ENCODE measurements at places on chromosomes 11 and 22.
A peak's percentile ranks its signal among the peaks of the same experiment; 100 is the strongest.

DNA sequence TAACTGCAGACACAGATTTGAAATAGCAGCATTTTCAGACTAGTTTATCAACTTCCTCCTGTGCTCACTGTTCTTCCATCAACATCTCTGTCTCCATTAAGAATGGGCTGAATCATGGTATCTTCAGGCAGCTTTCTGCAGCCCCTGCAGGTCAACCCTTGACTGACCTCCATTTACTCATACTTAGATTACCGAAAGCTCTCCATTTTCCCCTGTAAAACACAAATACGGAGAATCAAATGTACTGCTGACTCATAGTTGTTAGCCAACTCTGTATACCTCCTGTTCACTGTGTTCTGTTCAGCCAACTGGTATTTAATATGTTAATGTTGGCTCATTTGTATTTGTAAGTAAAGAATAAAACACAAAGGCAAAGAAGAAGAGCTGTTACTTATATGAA lies 364.0 kb downstream of the CASP12 start:
- no peak for DNase-seq

- DNase-seq = no peak
Measured at GRCh38 chr11:19327280-19327679, 86.5 kb upstream of the E2F8 start.

DNA sequence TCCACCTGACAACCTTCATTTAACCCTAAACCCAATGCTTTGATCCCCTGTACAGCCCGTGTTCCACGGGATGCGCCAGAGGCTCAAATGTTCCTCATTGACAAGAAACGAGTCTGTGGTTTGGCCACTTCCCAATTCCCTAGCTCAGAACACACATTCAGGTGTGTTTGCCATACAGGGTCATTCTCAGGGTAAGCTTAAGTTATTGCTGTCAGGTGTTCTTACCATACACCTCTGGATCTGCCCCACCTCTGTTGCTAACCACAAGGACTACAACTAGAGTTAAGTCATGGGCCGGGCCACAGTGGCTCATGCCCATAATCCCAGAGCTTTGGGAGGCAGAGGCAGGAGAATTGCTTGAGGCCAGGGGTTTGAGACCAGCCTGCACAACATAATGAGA lies 45.6 kb upstream of the POLD3 start:
- no peak for DNase-seq

DNA sequence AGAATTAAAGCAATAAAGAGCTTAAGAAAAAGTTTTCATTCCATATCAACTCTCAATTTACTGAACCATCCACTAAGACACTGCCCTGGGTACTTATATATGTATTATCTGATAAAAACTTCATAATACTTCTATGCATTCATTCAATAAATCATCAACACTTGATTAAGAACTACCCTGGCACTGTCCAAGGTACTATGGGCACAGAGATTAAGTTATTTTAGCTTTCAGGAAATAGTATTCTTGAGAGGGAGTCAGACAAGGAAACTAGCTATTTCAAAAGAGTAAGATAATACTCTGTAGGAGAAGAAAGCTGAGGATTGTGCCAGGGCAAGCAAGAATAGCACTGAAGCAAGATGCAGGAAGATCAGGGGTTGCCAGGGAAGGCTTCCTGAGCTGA lies 640.8 kb downstream of the FAM181B start:
- no peak for DNase-seq

DNA sequence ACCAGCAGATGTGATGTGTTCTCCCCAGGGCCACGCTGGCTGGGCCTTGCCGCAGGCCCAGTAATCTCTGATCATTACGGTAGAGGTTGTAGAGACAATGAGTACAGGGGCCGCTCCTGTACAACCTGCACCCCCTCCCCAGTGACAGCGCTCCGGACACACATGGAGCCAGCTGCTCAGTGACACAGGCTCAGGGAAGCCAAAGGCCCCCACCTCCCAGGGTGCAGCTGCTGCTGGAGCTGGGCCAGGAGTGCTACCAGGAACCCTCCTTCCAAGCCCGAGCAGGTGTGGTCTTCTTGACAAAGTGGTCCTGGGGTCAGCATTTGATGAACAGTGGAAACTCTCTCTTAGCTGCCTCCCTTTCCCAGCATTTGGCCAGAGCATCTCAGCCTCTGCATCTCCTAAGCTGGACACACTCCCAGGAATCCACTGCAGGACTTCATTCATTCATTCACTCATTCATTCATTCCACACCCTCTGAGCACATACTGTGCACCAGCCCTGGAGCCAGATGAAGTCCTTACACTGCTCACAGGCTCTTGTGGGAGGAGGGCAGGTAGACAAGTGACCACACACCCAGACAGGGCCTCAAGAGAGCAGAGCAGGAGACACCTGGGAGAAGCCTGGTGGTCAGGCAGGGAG lies 49.6 kb upstream of the MPEG1 start:
- no peak for DNase-seq

DNA sequence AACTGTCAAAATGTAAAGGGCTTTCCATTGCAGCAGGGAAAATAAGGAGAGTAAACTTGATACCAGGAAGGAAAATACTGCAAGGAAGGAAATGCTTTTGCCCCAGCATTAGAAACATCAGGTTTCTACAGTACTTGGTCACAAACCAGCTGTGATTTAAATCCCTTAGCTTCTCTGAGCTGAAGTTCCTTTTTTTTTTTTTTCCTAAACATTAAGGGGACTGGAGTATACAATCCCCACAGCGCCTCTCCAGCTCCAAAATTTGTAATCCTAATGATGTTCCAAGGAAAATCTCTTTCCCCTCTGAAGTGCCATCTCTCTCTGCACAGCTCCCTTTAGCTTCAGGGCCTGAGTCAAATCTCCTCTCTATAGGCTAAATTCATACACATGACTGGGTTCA lies 220.5 kb upstream of the PITPNB start:
- DNase-seq = no peak

GRCh38 chr22:25553131-25553530 lies 11.3 kb upstream of the GRK3 start:
- no peak for DNase-seq

- DNase-seq = no peak
Measured at GRCh38 chr22:45475063-45475747, 27.5 kb upstream of the FBLN1 start.

- no peak for DNase-seq
Measured at GRCh38 chr11:63612181-63612580, 2.1 kb downstream of the PLAAT3 start.

DNA sequence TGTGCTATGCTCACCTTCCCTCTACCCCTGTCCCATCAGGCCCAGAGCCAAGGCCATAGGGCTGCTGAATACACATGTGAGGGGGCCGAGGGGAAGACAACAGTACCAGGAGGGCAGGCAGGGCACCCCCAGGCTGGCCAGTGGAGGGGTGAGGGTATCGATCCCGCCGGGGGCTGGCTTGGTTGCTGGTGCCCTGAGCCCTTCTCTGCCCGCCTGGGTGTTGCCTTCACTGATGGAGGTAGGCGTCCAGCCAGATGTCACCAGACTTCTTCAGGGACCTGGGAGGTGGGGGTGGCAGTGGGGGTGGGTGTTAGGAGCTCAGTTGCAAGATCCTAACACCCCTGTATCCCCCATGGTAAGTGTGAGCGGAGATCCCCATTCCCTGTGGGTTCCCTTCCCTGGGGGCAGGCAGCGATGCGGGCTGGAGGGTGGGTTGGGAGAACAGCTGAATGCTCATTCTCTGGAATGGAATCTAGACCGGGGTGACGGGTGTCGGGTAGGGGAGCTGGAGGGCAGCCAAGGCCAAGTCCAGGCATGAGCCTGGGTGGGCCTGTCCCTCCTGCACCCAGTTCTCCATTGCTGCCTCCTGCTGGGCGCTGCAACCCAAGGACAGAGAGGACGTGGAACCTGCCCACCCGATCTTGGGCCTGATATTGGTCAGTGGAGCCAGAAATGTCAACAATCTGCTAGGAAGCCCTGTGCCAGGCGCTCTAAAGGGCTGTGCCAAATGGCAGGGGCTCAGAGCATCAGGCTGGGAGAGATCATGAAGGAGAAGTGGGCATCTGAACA lies 17.6 kb downstream of the FADS3 start:
- no peak for DNase-seq

DNA sequence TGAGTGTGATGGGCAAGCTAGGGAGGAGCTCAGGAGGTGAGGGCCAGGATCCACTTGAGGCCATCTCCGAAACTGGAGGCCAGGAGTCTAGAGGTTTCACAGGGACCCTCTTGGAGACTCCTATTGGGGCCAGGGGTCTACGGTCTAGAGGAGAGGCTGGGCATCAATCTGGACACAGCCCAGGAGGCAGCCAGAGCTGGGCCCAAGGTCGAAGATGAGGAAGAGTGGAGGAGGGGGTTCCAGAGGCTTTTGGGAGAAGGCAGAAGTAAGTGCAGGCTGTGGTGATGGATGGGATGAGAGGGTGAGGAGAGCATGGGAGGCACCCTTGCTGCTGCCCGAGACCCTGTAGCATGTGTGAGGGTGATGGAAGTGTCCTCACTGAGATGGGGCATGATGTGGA lies 56.6 kb downstream of the LRRC32 start:
- DNase-seq = no peak

DNA sequence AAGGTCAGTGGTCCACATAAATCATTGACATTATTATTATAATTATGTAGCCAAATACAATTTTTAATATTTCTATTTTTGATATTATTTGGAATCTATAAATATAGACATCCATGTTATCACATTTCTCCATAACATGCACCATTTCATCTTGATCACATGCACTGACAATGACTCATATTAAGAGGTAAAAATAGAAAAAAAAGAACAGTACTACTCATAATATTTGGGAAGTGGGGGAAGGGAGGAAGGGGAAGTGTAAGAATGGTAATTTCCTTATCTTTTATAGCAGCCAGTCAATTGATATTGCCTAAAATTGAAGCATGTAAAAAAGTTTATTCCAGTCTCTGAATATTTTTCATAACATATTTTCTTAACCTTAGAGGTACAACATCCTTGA lies 72.3 kb downstream of the ADM start:
- no peak for DNase-seq

DNA sequence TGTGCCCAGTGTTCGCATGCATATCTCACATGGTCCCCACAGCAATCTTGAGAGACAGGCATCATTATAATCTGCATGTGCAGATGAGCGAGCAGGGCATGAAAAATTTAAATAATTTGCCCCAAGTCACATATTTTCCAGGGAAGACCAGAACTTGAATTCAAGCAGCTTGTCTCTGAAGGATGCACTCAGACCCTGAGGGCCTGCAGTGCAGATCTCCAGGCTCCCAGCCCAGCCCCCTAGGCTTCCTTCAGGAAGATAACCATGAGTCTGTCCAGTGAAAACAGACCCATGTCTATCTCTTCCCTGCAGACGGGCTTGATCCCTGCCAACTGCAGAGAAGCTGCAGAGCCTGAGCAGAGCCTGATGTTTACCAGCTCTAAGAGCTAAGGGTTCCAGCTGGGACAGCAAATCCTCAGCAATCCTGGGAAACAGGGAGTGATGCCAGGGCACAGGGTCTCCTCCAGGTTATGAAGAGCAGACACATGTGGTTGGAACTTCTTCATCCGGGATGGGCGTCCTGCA lies 55.1 kb downstream of the NAV2 start:
- no peak for DNase-seq

GRCh38 chr11:59223611-59224010 lies 10.9 kb upstream of the MPEG1 start:
- no peak for DNase-seq

- no peak for DNase-seq
Measured at GRCh38 chr11:102177974-102178631, 67.9 kb downstream of the YAP1 start.

GRCh38 chr11:85815186-85815931 lies 4.4 kb upstream of the SYTL2 start:
- no peak for DNase-seq

GRCh38 chr11:86802601-86803051 lies 2.3 kb downstream of the PRSS23 start:
- DNase-seq = peak; percentile 52

- DNase-seq = no peak
Measured at GRCh38 chr11:134001088-134001487, 44.3 kb upstream of the IGSF9B start.

Measured in stimulated activated CD4-positive, alpha-beta T cell treated with anti-CD3 and anti-CD28 coated beads, Interleukin-1b, Interleukin-23, amount 100 ng/mL, for 48 hours (primary cell).